ENCODE measurements at places on chromosomes 5 and 9.

DNA sequence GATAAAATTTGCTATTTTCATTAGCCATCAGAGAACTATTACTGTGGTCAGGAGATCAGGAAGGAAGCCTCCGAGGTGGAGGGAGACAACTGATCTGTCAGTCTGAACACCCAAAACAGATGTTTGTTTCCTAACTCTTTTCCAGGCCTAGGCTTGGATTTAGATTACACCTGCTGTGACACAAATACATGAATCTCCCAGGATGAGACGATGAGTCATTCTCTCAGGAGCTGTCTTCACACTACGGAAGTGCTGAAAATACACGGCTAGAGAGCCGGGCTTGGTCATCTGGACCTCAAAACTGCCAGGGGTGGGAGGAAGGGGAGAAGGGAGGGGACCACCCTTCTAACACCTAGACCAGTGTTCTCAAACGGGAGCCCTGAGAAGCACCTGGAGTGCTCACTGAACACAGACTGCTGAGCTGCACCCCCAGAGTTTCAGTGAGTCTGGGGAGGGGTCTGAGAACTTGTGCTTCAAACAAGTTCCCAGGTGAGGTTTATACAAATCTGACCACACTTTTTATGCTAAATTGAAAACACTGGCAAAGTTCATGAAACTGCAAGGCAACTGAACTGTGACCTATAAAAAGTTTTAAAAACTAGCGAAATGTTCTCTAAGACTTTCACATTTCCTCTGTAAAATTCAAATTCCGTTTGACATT lies 80.3 kb upstream of the EQTN start:
- peak; percentile 9 for DNase-seq

GRCh38 chr9:129726322-129727160 lies 26.3 kb downstream of the PTGES start:
- DNase-seq: peak; percentile 69

- no peak for DNase-seq
Measured at GRCh38 chr5:72814104-72814503, 2.4 kb upstream of the TNPO1 start.

- DNase-seq: no peak
Measured at GRCh38 chr5:148653291-148653835, 964 bp downstream of the HTR4 start.

GRCh38 chr5:2453781-2454180 lies 297.7 kb downstream of the IRX2 start:
- no peak for DNase-seq

DNA sequence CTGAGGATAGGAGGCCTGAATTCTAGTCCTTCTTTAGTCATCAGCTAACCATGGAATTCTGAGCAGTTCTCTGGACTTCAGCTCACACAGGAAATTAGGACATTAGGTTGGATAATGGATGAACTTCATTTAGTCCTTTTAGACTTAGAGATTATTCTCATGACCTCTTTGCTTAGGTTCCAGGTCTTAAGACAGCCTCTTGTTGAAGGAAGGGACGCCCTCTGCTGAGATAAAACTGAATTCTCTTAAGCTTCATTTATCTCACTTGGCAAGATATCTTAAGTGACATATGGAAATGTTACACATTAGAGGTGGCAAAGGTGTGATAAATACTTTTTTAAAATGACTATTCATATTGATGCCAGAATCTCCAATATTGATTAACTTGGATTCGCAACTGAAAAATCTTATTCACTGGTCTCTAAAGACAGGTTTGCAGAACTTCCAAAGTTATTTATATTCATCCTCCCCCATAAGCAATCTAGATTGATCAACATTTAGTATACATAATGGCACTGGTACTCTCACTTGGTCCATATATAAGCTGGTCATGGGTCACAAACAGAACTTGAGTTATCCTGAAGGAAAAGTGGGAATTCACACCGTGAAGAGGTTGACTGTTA lies 16.9 kb upstream of the ZNF366 start:
- DNase-seq: peak; percentile 62

GRCh38 chr9:127283917-127284497 lies 19.4 kb downstream of the GARNL3 start:
- peak; percentile 25 for DNase-seq

DNA sequence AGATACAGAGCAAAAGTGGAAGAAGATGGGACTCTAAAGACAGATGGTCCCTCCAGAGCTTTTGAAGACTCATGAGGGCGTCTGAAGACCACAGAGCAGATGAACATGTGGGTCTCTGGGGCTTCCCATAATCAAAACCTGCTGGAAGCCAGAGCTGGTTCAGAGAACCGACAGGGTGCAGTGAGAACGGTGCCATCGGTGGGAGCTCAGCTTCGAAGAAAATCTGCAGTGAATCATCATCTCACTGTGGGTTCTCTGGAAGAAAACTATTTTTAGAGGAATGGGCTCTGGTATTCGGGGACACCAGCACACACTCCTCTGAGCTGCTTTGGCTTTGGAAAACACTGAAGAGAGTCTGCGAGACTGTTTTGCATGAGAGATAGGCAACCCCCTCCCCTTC lies 222.4 kb upstream of the PANK3 start:
- no peak for DNase-seq

DNA sequence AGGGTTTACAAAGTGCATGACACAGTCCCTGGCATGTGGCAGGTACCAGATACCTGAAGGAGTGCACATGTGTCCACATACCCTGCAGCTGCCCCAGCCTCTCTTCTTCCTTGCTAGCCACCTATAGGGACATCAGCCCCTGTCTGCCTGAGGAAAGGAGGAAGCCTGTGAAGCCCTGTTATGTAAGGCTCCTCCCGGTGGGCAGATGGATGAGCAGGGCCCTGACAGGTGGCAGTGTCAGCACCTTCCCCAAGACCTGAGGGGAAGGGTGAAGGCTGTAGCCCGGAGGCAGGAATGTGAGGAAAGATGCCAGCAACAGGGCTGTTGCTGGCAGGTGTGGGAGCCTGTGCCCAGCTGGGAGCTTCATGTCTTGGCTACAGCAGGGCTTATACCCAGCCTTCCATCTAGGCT lies 21.7 kb downstream of the TCF7 start:
- no peak for DNase-seq

DNA sequence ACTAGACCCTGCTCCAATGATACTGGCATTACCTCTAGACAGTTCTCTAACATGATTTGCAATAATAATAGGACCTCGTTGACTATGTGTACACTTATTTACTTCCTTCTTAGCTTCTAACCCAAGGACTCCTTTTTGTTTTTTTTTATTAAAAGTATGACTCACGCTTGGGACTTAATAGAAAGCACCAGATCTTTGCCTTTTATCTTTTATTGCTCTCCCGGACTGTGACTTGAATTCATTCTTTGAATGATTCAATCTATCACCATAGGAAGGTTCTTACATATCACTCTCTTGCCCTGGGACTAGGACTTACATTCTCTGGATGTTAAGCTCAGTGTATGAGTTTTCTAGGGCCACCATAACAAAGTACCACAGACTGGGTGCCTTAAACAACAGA lies 9.0 kb downstream of the C9 start:
- no peak for DNase-seq

DNA sequence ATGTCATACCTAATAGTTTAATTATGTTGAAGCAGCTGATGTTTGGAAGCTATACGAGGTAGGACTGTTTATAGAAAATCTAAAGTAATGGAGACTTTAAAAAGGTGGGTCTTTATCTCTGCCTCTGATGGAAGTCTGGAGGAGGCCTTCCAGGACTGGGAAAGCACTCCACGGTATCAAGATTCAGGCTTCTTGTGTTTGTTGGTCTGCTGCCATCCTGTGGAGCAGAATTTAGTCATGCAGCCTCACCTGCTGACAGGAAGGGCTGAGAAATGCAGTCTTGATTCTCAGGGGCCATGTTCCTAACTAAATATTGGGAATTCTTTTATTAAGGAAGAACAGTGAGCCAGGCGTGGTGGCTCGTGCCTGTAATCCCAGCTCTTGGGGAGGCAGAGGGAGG lies 15.9 kb downstream of the SPDL1 start:
- no peak for DNase-seq

DNA sequence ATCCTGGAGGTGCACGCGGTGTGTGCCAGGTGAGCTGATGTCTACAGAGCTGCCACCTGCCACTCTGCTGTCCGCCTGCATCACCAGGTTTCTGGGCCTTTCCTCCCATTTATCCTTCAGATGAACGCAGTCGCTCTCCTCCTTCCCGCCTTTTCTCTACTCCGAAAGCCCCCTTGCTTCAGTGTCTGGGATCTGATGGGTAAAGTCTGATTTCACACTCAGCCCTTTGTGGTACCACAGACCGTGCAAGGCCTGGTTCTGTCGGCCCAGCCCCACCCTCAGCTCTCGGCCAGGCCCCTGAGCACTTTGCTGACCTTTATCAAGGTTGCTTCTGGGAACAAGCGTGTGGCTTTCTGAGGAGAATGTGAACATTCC lies 32.5 kb downstream of the GLT6D1 start:
- DNase-seq: no peak

DNA sequence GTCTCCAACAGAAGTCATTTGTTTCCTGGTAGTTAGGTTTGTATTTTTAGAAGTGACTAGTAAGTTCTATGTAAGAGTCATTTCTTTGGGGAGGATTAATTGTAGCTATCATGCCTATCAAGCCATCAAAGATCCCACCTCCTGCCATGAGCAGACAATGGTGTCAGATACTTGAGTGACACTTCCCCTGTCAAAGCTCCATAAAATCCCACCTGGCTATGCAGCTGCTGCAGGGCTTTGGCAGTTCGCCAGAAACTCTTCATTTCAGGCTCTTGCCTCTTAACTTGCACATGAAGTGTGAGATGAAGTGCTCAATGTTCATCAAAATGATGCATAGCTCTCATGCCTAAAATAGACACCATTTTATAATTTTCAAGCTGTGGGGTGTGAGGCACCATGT lies 312.1 kb downstream of the CDH12 start:
- DNase-seq: no peak

GRCh38 chr9:128115187-128116103 lies 12.1 kb downstream of the PTGES2 start:
- no peak for DNase-seq

DNA sequence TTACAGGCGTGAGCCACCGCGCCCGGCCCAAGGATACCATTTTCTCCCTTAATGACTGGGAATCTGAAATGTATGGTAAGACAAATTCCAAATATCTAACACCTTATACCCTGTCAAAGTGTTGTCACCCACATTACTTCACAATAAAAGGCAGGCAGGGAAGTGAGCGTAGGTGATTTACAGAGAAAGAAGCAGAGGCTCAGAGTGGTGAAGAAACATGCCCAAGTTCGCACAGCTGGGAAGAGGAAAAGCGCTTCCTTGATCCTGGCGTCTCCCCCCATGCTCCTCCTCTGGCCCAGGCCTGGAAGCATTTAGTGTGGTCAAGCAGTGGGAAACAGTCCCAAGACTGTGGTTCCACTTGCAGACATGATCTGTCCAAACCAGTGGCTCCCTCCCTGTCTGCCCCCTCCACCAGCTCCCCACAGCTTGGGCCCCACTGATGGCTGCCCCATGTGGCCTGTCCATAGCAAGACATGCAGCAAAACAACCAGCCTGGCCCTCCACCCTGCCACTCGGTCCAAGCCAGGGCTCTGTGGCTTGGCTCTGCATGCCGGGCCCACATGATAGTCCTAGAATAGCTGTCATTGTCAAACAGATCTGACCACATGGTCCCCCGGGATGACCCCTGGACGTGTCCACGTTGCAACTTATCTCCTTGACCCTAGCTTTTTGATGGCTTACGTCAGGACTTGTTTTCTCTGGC lies 107.2 kb downstream of the TTLL11 start:
- DNase-seq: peak; percentile 1

GRCh38 chr5:137498301-137498735 lies 808 bp downstream of the SPOCK1 start:
- peak; percentile 37 for DNase-seq

GRCh38 chr5:142926549-142926948 lies 156.4 kb downstream of the ARHGAP26 start:
- DNase-seq: no peak

DNA sequence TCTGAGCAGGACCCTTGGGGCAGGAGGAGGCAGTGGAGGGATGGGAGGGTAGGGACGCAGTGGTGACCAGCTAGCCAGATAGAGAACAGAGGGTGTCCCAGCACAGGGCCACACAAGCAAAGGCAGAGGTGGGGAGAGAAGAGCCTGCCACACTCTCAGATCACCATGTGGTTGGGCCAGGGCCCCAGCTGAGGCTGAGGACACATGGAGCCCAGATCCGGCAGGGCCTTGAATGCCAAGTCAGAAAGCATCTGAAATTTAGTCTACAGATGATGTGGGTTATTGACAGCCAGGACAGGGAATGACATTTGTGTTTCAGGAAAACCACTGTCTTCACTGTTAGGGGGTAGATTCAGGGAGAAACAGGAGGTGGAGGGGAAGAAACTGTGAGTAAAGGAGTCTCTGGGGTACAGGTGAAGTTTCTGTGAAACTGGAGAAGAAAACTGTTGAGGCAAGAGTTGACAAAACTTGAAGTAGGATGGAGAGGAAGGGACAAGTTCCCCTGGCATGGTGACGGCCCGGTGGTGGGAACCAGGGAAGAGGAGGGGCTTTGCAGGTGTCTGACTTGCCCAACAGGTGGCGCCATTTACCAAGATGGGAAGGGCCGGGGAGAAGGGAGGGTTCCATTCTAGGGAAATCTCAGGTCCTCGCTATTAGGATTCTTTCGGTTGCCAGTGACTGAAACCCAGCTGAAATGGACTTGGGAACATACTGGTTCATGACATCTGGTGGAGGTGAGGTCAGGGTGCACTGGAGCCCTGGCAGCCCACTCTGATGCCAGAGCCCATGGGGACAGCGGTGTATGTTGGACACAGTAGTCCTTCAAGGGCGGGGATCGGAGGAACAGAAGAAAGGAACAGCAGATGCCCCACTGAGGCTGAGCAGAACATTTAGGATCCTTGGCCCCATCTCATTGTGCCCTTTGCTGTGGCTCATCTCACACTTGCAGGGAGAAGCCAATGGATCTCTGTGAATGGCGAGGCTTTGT lies 100.1 kb downstream of the KCNIP1 start:
- peak; percentile 57 for DNase-seq

- peak; percentile 91 for DNase-seq
Measured at GRCh38 chr5:140240987-140241706, 61.8 kb downstream of the PFDN1 start.

DNA sequence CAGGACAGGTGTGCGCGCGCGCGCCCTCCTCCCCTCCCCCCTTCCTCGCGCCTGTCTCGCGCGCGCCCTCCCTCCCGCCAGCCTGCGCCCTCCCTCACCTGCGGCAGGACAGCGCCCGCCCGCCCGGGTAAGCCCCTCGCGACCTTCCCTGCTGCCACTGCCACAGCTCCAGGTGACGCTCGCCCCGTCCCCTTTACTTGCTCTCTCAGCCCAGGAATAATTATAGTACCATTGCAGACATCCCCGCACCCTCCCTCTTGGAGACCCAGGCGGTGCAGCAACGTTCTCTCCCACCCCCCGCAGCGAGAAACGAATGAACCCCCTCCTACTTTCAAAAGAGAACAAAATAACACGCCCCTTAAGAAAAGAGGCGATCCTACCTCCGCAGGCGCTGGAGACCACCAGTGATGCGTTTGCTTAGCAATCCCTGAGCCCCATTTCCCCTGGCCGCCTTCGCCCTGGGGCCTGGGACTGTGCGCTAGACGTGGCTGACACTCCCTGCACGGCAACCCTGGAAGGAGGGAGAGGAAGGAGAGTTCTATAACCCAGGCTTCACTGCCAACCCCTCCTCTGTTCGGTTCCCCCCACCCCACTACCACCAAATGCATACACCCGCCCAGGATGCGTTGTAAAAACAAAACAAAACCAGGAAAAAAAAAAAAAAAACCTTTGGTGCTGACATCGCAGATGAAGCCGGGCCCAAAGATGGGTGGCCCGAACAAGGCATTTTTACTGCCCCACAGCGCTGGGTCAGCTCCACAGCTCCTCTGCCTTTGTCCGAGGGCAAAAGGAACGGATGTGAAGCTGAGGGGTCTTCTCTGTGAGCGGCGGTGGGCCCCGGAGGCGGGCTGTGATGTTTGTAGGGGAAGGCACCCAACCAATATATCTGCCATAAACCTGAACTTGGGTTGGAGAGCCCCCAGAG lies 5.6 kb upstream of the PURA start:
- DNase-seq: no peak

GRCh38 chr5:30183795-30184194 lies 1009.7 kb upstream of the CDH6 start:
- no peak for DNase-seq
